Stimulated activated naive CD4-positive, alpha-beta T cell treated with Interleukin-2 at 50 U/mL for 16 hours (primary cell): ENCODE measurements at places on chromosomes 1 and 21.
A peak's percentile ranks its signal among the peaks of the same experiment; 100 is the strongest.

- DNase-seq, result no peak
Measured at GRCh38 chr1:236670060-236670459, 16.2 kb upstream of the ACTN2 start.

DNA sequence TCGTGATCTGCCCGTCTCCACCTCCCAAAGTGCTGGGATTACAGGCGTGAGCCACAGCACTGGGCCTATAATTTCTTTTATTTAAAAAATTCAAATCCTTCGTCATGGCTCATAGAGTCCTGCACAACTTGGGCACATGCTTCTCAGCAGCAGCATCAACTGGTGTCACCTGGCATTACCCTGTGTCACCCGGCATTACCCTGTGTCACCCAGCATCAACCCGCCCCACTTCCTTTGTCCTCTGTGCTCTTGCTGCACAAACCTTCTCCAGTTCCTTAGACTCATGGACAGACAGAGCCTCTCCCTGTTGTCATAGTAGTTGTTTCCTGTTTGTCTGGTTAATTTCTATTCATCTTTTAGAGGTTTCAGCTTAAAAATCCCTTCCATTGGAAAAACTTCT, 121.2 kb upstream of the SERBP1 start:
- DNase-seq, result no peak

GRCh38 chr1:201556841-201557571, 18.1 kb downstream of the NAV1 start:
- no peak for DNase-seq

- DNase-seq, result no peak
Measured at GRCh38 chr1:25472471-25472870, 41.8 kb downstream of the MACO1 start.

DNA sequence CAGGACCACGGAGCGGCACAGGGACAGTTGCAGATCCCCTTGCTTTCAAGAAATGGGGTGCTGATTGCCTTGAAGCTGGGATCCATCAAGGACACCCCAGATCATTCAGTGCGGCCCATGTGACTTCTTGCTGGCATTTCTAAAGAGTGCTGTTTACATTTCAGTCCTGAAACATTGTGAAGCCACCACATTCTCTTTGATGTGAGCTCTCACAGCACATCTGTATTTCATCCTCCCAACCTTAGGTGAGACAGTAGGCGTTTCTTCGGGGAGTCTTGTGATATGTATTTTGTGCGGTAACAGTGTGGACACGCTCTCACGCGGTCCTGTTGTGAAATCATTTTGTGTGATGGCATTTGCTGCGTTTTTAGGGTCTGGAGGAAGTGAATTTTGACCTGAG, 57.2 kb downstream of the CACHD1 start:
- no peak for DNase-seq

DNA sequence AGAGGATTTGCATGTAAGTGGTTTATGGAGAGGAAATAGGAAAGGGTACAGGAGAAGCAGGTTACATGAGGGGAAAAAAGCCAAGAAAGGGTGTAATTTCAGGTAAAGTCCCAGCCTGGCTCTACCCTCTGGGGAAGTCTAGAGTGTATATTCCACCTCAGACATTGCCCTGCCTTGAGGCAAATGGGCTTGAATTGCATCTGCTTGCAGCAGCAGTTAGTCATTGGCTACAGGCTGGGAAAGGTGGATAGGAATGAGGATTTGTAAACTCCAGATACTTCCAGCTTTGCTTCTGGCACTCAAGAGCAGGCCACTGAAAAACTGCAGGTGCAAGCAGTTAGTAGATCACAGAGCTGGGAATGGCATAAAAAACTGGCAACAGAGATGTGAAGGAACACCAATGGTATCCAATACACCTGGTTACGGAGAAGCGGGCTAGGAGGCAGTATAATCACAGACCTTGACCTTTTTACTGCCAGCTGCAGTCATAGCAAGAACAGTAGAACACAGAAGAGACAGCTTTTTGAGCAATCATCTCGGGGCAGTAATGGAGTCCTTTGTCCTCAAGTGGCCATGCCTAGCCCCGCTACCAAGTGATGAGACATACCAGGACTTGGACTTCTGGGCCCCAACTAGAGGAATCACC, 226.9 kb upstream of the NRIP1 start:
- no peak for DNase-seq

DNA sequence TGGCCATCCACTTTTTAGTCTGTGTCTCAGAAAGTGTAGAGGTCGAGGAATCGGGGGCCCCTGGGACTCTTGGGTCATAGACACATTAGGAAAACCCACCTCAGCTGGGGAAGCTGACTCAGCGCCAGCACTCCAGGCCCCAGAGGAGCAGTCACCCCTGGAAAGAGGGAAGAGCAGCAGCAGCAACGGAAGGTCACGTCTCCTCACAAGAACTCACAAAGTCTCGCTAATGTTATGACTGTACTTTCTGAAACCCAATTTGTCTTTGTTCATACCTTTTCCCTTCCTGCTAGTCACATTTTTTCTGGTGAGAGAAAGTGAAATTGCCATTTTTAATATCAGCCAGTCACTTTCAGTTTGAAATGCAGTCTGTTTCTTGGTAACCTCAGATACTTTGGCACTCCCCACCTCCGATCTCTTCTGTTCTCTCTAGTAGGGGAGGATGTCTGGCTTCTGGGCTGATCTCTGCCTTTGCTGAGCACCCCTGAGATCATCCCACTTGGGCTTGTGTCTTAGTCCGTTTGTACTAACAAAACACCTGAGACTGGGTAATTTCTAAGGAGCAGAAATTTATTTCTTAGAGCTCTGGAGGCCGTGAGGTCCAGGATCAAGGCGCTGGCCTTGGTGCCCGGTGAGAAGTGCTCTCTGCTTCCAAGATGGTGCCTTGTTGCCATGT, 6.0 kb upstream of the NLRP3 start:
- peak; percentile 35 for DNase-seq

GRCh38 chr1:21901473-21901847, 35.6 kb downstream of the HSPG2 start:
- DNase-seq, result no peak

DNA sequence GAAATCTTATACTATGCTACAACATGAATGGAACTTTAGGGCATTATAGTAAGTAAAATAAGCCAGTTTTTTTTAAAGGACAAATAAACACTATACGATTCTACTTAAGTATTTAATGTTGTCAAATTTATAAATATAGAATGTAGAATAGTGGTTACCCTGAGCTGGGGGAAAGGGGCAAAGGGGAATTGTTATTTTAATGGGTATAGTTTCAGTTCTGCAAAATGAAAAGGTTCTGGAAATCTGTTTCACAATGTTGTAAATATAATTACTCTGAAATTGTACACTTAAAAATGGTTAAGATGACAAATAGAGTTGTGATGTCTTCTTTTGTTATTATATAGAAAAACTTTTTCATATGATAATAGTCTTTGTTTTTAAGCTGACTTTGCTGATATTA, 366.3 kb downstream of the MRPL39 start:
- no peak for DNase-seq

GRCh38 chr1:54546651-54547401, 1.2 kb upstream of the ACOT11 start:
- no peak for DNase-seq

GRCh38 chr1:31515936-31516335, 60.4 kb upstream of the TINAGL1 start:
- DNase-seq, result no peak

- no peak for DNase-seq
Measured at GRCh38 chr1:220176540-220176939, 82.6 kb downstream of the IARS2 start.

DNA sequence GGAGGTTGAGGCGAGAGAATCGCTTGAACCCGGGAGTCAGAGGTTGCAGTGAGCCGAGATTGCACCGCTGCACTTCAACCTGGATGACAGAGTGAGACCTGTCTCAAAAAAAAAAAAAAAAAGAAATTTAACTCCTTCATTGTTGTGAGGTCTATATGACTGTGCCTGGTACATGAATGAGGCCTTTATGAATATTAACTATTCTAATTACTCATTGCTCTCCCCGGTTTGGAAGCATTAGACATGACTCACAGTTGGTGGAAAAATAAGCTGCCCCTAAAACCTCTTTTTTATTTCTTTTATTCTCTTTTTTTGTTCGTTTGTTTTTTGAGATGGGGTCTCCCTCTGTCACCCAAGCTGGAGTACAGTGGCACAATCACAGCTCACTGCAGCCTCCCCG, 3.3 kb downstream of the NPPB start:
- no peak for DNase-seq

DNA sequence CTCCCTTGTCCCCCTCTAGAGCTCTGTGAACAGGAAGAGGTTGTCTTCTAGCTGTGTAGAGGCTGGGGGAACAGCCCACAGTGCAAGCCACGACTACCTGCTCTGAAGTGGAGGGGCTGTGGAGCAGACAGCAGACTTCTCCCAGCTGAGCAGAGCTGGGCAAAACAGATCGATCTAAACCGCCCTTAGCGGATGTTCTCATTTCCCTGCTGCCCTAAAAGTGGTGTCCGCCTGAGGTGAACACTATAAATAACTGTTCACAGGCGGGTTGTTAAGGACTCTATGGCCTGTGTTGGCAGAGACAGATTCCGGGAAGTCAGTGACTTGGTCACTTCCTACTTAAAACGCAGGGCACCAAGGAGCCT, 203.2 kb downstream of the RHOU start:
- no peak for DNase-seq

- DNase-seq, result no peak
Measured at GRCh38 chr1:110914676-110915075, 41.7 kb downstream of the CD53 start.

DNA sequence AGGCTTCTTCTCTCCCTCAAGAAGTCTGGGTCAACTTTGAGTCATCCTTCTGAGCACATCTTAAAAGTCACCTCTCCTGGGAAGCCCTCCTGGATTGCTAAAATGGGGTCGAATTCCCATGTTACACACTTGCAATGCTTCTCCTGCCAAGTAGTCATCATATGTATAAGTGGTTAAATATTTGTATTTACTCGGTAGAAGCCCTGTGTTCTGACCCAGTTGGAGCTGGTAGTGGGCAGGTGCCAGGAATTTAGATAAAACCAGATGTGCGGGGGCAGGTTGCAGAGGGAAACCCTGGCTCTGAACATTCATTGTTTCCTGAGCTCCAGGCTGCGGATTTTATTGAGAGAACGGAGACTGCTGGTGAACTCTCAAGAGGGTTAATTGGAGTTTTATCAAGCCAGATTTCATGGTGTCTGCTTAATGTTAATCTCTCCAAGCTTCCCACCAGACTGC, 52.8 kb upstream of the RPL11 start:
- DNase-seq, result no peak

DNA sequence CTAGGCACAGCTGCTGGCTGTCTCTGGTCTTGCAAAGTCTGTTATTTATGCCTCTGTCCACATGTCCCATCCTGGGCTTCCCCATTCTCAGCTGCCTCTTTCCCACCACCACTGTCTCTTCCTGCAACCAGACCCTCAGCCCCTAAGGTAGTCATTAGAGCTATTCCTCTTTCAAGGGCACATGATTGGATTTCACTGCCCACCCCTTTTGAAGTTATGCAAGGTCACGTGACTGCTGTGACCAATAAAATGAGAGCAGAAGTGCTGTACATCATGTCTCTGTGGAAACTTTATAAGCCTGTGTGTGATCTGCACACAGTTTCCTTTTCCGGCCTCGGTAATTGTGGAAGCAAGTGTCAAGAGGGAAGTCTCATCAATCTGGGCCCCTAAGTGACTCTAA, 136.6 kb upstream of the HMGB4 start:
- no peak for DNase-seq

- no peak for DNase-seq
Measured at GRCh38 chr1:198909973-198910372, 271.1 kb downstream of the PTPRC start.

- no peak for DNase-seq
Measured at GRCh38 chr1:201686714-201687455, 142.1 kb upstream of the IPO9 start.

GRCh38 chr1:208242941-208243526, 1.1 kb downstream of the PLXNA2 start:
- no peak for DNase-seq

DNA sequence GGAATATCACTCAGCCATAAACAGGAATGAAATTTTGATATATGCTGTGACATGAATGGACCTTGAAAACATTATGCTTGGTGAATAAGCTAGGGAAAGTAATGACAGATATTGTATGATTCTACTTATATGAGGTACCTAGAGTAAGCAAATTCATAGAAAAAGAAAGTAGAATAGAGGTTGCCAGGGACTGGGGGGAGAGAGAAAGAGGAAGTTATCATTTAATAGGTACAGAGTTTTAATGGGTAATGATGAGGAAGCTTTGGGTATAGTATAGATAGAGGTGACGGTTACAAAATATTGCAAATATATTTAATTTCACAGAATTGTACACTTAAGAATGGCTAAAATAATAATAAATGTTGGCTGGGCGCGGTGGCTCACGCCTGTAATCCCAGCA, 31.2 kb upstream of the ENSA start:
- no peak for DNase-seq

DNA sequence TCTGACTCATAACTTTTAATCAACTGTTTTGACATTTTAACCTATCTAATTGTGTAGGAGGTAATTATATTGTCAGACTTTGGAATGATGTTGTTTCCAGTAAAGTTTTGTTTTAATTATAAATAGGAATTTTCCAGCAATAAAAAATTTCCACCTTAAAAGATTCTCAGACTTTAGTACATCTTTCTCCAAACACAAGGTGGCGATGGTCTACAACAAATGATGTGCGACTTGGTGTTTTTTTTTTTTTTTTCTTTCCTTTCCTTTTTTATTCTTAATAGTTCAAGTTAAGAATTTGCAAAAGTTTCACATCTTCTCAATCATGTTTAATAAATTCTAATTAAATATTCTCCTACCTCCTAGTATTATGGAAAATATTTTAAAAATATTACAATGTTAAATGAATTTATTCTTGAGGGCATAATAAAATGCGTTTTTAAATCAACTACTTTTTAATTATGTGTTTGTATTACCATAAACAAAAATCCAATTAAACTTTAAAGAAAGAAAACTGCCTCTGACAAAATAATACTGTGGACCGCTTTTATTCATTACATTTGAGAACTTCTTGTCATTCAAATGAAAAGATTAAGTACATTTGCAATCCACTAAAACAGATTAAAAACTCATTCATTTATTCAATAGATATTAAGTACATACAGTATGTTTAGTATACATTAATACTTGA, 4.4 kb upstream of the ADAMTS1 start:
- DNase-seq, result no peak

GRCh38 chr1:181133441-181133951, 45.0 kb downstream of the IER5 start:
- DNase-seq, result no peak

DNA sequence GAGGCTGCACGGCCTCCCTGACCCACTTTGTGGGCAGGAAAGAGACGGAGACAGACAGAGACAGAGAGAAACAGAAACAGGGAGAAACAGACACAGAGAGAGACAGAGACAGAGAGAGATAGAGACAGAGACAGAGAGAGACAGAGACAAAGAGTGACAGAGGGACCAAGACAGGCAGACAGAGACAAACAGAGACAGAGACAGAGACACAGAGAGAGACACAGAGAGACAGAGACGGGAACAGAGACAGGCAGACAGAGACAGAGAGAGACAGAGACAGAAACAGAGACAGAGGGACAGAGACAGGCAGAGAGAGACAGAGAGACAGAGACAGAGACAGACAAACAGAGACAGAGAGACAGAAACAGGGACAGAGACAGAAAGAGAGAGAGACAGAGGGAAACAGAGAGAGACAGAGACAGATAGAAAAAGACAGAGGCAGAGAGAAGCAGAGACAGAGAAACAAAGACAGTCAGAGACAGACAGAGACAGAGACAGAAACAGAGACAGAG, 3.1 kb downstream of the COL6A1 start:
- no peak for DNase-seq
